ENCODE measurements at places on chromosomes 2 and 18.

DNA sequence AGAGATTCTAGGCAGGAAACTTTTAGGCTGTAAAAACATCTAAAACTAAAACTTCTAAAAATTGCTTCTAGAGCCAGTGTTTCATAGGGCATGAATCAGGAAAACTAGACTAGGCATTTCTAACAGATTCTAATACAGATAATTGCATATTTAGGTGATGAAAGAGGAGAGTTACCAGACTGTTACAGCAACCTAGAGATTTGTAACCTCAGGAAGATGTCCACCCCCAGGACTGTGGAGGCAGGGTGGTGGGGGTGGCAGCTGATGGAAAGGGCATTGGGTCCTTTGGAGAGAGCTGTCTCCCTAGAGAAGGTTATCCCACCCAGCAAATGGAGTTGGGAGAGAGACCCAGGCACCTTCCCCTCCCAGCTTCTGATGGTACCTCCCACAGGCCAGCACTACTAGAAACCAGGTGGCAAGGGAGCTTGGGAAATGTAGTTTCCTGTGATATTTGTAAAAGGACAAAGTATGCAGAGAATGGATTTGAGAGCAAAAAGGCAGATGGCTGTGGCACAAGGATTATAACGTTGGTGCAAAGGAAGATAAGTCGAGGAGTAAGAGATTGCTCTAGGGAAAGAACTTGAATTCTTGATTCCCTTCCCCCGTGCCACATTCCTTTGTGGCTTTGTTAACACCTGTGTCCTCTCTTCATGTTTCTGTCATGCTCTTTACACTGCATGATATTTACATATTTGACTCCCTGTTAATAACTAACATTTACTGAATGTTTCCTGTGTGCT is 75.6 kb upstream of the MGAT5 start:
- DNase-seq = no peak

GRCh38 chr18:49865401-49865800 is 52.1 kb upstream of the ACAA2 start:
- no peak for DNase-seq

DNA sequence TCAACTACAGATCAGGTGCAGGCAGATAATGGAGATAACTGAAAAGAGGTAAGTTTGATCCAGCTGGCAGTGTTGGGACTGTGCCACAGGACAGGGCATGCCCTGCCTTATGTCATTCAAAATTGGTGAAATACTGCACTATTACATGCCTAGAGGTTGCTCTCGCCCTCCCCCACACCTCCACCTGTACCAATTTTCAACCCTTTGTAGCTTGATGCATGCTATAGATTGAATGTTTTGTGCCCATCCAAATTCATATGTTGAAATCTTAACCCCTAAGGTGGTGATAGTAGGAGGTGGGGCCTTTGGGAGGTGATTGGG is 72.1 kb upstream of the LYPD6B start:
- no peak for DNase-seq

- DNase-seq = no peak
Observed at GRCh38 chr18:3217948-3218647, 1.7 kb downstream of the MYOM1 start.

DNA sequence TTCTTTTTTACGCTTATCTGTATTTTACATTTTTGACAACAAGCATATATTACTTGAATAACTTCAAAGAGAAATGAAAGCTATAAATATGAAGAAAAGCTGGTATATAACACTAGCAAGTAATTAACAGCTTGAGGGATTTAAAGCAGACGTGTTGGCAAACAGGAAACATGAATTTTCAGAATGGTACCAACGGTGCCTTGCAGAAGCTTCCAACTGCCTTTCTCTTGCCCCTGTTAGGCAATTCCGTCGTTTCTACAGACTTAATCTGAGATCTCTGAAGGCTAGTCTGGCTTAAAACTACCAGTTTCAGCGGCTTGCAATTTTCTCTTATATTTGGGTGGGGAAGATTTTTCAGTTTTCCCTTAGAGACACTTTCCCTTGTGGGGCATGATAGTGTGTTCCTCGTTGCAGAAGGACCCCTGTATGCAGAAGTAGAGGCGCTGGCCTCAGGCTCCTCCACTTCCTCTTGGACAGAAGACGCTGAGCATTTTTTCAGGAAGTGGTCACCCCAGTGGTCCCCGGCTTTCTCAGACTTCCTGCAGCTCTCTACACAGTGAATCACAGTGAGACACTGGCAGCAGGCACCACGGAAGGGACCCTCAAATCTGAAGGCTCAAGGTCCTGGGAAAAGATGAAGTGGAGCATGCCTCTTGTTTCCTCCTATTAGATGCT is 56.2 kb upstream of the SLC16A14 start:
- DNase-seq = no peak

All from AG09319 (cell line).